Spinal cord (tissue), 10 donors: ENCODE measurements at places on chromosomes 1 and 21. TPM values are rescaled to one million over a fixed set of nuclear protein-coding genes. Genes with fewer than 3 reads are reported as not detected.

DNA sequence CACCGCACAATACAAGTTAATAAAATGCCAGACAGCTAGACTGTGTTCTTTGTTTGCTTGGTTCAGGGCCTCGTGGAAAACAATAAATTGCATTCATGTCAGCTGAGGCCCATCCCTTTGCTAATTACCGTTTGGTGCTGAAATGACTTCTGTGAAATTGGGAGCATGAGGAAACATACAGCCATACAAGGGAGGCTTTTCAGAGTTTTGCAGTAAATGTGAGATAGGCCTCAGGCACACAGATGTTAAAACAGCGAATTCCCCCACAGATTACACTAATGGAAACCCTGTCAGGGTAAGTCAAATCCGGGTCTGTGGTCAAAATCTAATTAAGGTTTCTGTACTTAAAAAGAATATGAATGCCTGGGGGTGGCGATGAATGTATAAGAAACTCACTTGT lies 173.5 kb upstream of the LMO4 start:
- peak; percentile 66 for DNase-seq
- peaks cover 8% of the 10 kb centered on the region for H3K27me3 ChIP-seq
- H3K27ac ChIP-seq = peak overlapping the region; percentile 75
- H3K36me3 ChIP-seq = no peaks in the 10 kb centered on the region
- no peak overlapping the region for H3K4me3 ChIP-seq

Gene LRRC8D
- total RNA-seq = 29.3 TPM

Gene MRTO4
- 29.3 TPM for total RNA-seq

DNA sequence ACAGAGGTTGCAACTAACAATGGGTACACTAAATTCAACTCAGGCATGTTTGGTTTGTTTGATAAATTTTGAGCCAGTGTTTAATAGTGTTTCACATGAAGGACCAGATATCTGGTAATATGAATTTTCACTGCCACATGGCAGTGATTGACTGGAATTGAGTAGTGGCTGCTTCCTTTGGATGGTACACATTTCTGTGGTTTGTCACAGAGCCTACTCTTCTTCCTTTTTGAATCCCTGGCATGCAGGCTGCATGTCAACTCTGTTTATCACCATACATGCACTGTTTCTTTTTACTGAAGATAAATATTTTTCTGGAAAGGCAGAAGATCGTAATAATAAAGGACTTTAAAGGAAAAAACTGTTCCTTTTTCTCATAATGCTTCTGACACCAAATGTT lies 35.5 kb downstream of the SDCCAG8 start:
- H3K4me1 ChIP-seq = no peaks in the 10 kb centered on the region
- H3K4me3 ChIP-seq = no peak overlapping the region
- H3K36me3 ChIP-seq = peaks cover 3% of the 10 kb centered on the region

Gene PLA2G2C
- not detected for total RNA-seq

- DNase-seq = no peak
- H3K4me3 ChIP-seq = no peak overlapping the region
- H3K4me1 ChIP-seq = no peaks in the 10 kb centered on the region
- H3K36me3 ChIP-seq = no peaks in the 10 kb centered on the region
- H3K27me3 ChIP-seq = no peaks in the 10 kb centered on the region
Observed at GRCh38 chr1:217907504-217907903, 276.4 kb downstream of the SPATA17 start.

DNA sequence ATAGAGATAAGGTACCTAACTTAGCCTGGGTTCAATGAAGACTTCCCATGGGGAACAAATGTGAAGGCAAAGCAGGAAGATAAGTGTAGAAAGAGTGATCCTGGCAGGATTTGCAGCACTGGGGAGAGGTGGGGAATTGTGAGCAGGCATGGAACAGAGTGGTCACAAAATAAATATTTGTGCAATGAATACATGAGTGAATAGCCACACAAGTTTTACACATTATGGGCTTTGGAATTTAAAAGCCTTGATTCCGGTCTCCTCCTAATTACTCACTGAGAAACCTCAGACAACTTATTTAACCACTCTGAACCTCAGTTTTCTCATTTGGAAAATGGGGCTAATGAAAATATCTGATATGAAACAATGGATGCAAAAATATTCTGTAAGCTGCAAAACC lies 148.3 kb downstream of the ELAVL4 start:
- no peak overlapping the region for H3K4me3 ChIP-seq
- DNase-seq = no peak
- H3K27me3 ChIP-seq = no peaks in the 10 kb centered on the region
- H3K4me1 ChIP-seq = peaks cover 4% of the 10 kb centered on the region
- H3K27ac ChIP-seq = no peak overlapping the region
- H3K36me3 ChIP-seq = no peaks in the 10 kb centered on the region

GRCh38 chr1:200866521-200866920 lies 6.3 kb upstream of the GPR25 start:
- H3K4me3 ChIP-seq = no peak overlapping the region
- DNase-seq = no peak
- H3K27me3 ChIP-seq = peaks cover 4% of the 10 kb centered on the region
- no peak overlapping the region for H3K27ac ChIP-seq
- H3K36me3 ChIP-seq = peaks cover 7% of the 10 kb centered on the region

Gene SPRR3
- total RNA-seq = not detected

GRCh38 chr1:239301251-239301650 lies 85.1 kb upstream of the CHRM3 start:
- no peaks in the 10 kb centered on the region for H3K4me1 ChIP-seq
- no peak overlapping the region for H3K4me3 ChIP-seq
- H3K27me3 ChIP-seq = no peaks in the 10 kb centered on the region
- no peak for DNase-seq

DNA sequence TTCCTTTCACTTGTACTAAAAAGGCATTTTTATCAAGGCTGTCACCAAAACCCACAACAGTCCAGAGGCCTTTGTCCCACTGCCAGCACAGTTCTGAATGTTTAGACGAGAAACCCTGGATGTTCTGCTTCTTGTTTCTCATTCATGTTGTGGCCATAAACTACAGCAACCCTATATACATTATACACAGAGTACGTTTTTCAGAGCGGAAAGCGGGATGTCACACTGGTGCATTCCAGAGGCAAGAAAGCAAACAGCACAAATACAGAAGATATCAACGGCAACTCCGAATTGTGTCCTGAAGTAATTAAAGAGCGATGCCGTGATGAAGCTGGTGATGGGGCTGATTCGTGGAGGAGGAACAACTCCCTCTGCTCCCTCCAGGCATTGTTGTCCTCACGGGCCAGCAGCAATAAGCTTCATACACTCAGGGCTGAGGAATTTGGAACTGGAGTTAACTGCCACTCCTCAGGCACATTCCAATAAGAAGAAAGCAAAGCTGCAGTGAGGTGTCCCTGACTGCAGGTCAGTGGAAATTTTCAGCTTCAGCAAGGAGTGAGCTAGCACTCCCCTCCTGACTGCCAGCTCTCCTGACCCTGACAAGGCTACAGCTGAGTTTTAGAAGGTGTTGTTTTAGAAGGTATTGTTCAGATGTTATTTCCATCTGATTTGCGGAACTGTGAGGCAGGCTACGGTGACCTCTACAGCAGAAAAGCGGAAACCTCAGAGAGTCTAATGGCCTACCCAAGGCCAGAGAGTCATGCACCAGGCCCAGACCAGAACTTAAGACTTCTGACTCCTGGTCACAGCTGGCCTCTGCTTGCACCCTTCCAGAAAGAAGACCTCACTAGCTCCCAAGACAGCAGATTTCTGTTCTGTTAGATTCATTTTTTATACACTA lies 149.0 kb downstream of the TGFBR3 start:
- H3K27ac ChIP-seq = peak overlapping the region; percentile 74
- no peak overlapping the region for H3K4me3 ChIP-seq
- H3K4me1 ChIP-seq = peaks cover 15% of the 10 kb centered on the region
- no peaks in the 10 kb centered on the region for H3K36me3 ChIP-seq
- no peaks in the 10 kb centered on the region for H3K27me3 ChIP-seq

Gene CRNN
- total RNA-seq = not detected

DNA sequence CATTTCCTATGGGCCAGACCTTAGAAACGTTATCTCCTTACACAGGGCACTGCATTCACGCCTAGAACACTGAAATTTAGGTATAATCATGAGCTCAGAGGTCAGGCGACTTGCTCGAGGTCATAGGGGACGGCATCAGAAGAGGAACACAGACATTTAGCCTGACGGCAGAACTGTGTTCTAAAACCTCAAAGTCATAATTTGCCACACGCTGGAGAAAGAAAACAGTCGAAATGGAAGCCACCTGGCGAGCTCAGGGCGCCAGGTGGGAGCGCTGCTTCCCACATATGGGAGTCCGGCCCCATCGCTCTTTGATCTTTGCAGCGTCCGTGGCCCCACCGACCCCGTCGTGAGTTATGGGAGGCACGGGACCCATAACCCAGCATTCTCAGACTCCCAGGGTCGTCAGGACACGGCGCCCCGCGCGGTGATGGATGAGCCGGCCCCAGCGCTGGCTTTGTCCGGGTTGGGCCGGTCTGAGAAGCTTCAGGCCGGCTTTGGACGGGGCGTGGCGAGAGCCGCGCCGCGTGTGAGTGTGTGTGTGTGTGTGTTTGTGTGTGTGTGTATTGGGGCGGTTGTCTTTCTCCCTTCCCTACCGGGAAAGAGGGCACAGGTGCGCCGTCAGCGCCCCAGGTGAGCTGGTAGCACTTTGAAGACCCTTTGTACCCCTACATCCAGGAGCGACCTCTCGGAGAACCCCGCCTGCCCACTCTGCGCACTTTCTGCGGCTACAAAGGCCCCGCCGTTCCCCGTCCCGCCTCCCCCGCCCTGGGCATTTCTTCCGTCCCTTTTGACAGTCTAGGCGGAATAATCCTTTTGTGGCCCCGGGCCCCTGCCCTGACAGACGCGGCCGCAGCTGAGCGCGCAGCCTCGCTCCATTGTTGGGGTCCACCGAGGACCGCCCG lies 861 bp upstream of the DRAXIN start:
- DNase-seq = peak; percentile 72
- H3K27ac ChIP-seq = no peak overlapping the region
- peaks cover 29% of the 10 kb centered on the region for H3K4me1 ChIP-seq
- H3K4me3 ChIP-seq = peak overlapping the region; percentile 51

Gene CLDN17
- not detected for total RNA-seq

GRCh38 chr1:91374086-91374485 lies 30.6 kb downstream of the HFM1 start:
- H3K27me3 ChIP-seq = no peaks in the 10 kb centered on the region
- no peak overlapping the region for H3K4me3 ChIP-seq
- no peaks in the 10 kb centered on the region for H3K4me1 ChIP-seq
- no peaks in the 10 kb centered on the region for H3K36me3 ChIP-seq

- H3K4me3 ChIP-seq = no peak overlapping the region
- DNase-seq = no peak
- no peaks in the 10 kb centered on the region for H3K4me1 ChIP-seq
- H3K27me3 ChIP-seq = no peaks in the 10 kb centered on the region
- H3K36me3 ChIP-seq = peaks cover 75% of the 10 kb centered on the region
Observed at GRCh38 chr1:110058591-110058990, 11.9 kb downstream of the ALX3 start.

GRCh38 chr1:109475261-109475660 lies 8.4 kb upstream of the ATXN7L2 start:
- DNase-seq = no peak
- H3K36me3 ChIP-seq = no peaks in the 10 kb centered on the region
- no peak overlapping the region for H3K27ac ChIP-seq
- no peak overlapping the region for H3K4me3 ChIP-seq
- H3K27me3 ChIP-seq = peaks cover 37% of the 10 kb centered on the region
- no peaks in the 10 kb centered on the region for H3K4me1 ChIP-seq

GRCh38 chr1:111221633-111222291 lies 5.8 kb upstream of the CHI3L2 start:
- DNase-seq = no peak
- no peaks in the 10 kb centered on the region for H3K36me3 ChIP-seq
- H3K27ac ChIP-seq = no peak overlapping the region
- peaks cover 3% of the 10 kb centered on the region for H3K4me1 ChIP-seq
- no peak overlapping the region for H3K4me3 ChIP-seq

GRCh38 chr1:40081871-40082270 lies 15.2 kb downstream of the PPT1 start:
- H3K4me3 ChIP-seq = no peak overlapping the region
- no peaks in the 10 kb centered on the region for H3K4me1 ChIP-seq
- no peak for DNase-seq
- no peaks in the 10 kb centered on the region for H3K27me3 ChIP-seq
- H3K36me3 ChIP-seq = peaks cover 35% of the 10 kb centered on the region

Gene MXRA8
- total RNA-seq = 212 TPM

Gene STX12
- 74.3 TPM for total RNA-seq

- no peak overlapping the region for H3K4me3 ChIP-seq
- H3K27me3 ChIP-seq = no peaks in the 10 kb centered on the region
Observed at GRCh38 chr1:48028218-48029069, 31.3 kb upstream of the TRABD2B start.

GRCh38 chr1:214106375-214106774 lies 118.6 kb downstream of the PROX1 start:
- H3K27me3 ChIP-seq = no peaks in the 10 kb centered on the region
- DNase-seq = no peak
- H3K4me3 ChIP-seq = no peak overlapping the region
- no peak overlapping the region for H3K27ac ChIP-seq
- H3K4me1 ChIP-seq = peaks cover 10% of the 10 kb centered on the region
- H3K36me3 ChIP-seq = no peaks in the 10 kb centered on the region

Gene PPIAL4G
- total RNA-seq = 0.20 TPM

DNA sequence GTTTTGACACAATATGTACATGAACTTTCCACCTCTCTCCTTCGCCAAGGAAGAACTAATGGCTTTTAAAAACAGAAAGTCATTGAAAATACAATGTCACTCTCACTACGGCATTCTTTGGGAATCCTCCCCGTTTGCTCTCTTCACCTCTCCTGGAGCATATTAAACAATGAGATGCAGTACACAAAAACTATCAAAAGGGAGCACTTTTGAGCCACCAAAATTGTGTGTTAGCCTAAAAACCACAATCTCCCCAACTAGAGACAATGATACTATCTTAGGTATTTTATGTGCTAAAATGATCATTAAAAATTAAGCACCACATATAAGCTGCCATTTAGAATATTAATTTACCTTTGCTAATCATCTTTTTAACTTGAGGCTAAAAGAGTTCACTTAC lies 425.5 kb downstream of the KCTD3 start:
- no peaks in the 10 kb centered on the region for H3K4me1 ChIP-seq
- no peak overlapping the region for H3K27ac ChIP-seq
- no peaks in the 10 kb centered on the region for H3K36me3 ChIP-seq
- no peak overlapping the region for H3K4me3 ChIP-seq
- DNase-seq = peak; percentile 73
- no peaks in the 10 kb centered on the region for H3K27me3 ChIP-seq

- H3K4me3 ChIP-seq = no peak overlapping the region
- no peaks in the 10 kb centered on the region for H3K4me1 ChIP-seq
- H3K27me3 ChIP-seq = no peaks in the 10 kb centered on the region
- no peaks in the 10 kb centered on the region for H3K36me3 ChIP-seq
Observed at GRCh38 chr1:115295904-115296696, 41.9 kb downstream of the NGF start.

GRCh38 chr1:79355090-79355489 lies 348.6 kb upstream of the ADGRL4 start:
- H3K4me1 ChIP-seq = no peaks in the 10 kb centered on the region
- H3K27me3 ChIP-seq = no peaks in the 10 kb centered on the region
- H3K36me3 ChIP-seq = no peaks in the 10 kb centered on the region
- no peak overlapping the region for H3K4me3 ChIP-seq
- no peak overlapping the region for H3K27ac ChIP-seq
- DNase-seq = no peak

Gene DNAJC28
- 5.4 TPM for total RNA-seq

- no peak overlapping the region for H3K27ac ChIP-seq
- no peak for DNase-seq
- H3K4me1 ChIP-seq = peaks cover 6% of the 10 kb centered on the region
Observed at GRCh38 chr1:17629460-17629859, 90.0 kb downstream of the ARHGEF10L start.

Gene OR2L13
- total RNA-seq = 0.94 TPM

Gene NTNG1
- 19.8 TPM for total RNA-seq

Gene CHIT1
- 0.55 TPM for total RNA-seq
